ENCODE measurements at places on chromosomes 13 and 19. TPM values are rescaled to one million over a fixed set of nuclear protein-coding genes. Genes with fewer than 3 reads are reported as not detected.

LIM2 gene
- not detected for total RNA-seq

DNA sequence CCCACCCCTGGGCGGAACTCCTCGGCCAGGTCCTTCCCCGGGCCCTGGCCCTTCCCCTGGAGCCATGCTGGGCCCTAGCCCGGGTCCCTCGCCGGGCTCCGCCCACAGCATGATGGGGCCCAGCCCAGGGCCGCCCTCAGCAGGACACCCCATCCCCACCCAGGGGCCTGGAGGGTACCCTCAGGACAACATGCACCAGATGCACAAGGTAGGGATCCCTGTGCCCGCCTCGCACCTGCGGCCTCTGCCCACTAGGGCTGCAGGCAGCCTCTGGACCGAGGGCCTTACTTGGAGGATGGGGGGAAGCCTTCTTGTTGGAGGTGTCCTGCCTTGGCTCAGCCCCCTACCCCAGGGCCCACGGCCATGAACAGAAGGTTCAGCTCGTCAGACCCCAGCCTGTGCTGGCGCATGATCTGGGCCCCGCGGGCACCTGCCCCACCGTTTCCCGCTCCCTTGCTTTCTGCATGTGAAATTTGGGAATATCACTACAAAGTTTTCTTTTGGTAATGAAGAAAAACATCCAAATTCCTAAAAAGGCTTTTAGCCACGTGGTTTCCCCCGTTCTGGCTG, 23.4 kb downstream of the SMARCA4 start:
- DNase-seq, result no peak

A1BG gene
- 15.8 TPM for total RNA-seq

SPHK2 gene
- total RNA-seq, result 25.0 TPM

DNA sequence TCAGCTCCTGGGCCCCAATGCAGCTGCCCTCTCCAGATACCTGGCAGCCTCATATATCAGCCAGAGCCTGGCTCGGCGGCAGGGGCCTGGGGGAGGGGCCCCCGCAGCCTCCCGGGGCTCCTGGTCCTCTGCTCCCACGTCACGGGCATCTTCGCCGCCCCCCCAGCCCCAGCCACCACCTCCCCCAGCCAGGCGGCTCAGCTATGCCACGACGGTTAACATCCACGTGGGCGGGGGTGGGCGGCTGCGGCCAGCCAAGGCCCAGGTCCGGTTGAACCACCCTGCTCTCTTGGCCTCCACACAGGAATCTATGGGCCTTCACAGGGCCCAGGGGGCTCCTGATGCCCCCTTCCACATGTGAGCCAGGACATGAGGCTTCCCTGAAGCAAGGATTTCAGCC, 10.8 kb downstream of the RPS16 start:
- no peak for DNase-seq

GRCh38 chr13:41970022-41970421, 9.1 kb upstream of the VWA8 start:
- DNase-seq, result no peak

SPACA4 gene
- total RNA-seq, result not detected

SGCG gene
- total RNA-seq, result not detected

DNA sequence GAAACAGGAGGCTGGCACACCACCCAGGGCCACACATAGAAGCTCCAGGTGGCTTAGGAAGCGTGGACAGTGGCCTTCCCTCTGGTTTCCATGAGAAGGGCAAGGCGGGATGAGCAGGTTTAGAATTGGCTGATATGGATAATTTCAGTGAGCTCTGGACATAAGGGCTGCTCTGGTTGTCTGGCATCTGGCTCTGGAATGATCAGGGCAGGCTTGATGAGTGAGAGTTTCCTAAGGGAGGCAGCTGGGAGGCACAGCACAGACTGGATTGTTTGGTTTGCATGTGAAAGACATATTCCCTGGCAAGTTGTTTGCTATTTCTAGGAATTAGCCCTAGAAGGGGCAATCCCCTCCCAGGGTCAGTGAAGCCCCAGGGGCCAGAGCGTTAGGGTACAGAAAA, 129.5 kb downstream of the ATP8A2 start:
- no peak for DNase-seq

HIF3A gene
- total RNA-seq, result not detected

GRCh38 chr19:2782329-2782935, 641 bp downstream of the SGTA start:
- no peak for DNase-seq

- DNase-seq, result no peak
Observed at GRCh38 chr13:73972545-73972944, 161.7 kb downstream of the KLF12 start.

GRCh38 chr13:104773775-104774174, 1707.6 kb upstream of the SLC10A2 start:
- peak; percentile 0 for DNase-seq

DNA sequence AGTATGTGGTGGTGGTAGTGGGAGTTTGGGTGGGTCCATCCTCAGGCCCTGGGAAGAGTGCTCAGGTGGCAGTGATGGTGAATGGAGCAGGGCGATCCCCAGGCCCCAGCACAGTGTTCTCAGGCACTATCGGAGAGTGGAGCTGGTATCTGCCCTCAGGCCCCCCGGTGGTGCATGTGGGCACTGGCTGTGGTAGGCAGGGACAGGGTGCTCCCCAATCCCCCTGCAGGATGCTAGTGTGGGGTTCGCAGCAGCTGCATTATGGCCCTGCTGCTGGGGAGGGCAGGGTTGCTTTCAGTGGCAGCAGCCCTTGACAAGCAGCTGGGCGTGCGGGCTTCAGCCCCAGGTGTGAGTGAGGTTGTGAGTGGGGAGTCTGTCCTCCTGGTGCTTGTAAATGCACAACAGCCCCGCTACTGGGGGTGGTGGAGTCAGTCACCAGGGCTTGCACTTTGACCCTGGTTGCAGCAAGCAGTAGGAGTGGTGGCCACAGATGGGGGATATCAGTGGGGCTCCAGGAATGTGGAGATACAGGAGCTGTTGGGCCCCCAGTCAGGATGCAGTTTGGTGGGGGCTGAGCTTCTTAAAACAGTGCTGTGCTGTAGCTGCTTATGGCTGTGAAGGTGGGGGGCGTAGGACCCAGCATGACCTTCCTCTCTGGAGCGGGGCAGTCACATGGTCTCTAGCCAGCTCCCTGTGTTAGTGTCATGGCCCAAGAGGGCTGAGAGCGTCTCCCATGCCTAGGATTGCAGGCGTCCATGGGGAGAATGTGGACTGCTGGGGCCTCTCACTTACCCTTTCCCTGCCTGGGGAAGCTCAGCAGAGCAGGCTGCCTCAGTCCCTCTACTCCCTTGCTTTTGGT, 38.7 kb upstream of the ARHGEF7 start:
- DNase-seq, result no peak

- peak; percentile 64 for DNase-seq
Observed at GRCh38 chr19:47032171-47032811, 12.7 kb downstream of the NPAS1 start.

- DNase-seq, result no peak
Observed at GRCh38 chr19:55536366-55536765, 567 bp downstream of the SBK2 start.

DNA sequence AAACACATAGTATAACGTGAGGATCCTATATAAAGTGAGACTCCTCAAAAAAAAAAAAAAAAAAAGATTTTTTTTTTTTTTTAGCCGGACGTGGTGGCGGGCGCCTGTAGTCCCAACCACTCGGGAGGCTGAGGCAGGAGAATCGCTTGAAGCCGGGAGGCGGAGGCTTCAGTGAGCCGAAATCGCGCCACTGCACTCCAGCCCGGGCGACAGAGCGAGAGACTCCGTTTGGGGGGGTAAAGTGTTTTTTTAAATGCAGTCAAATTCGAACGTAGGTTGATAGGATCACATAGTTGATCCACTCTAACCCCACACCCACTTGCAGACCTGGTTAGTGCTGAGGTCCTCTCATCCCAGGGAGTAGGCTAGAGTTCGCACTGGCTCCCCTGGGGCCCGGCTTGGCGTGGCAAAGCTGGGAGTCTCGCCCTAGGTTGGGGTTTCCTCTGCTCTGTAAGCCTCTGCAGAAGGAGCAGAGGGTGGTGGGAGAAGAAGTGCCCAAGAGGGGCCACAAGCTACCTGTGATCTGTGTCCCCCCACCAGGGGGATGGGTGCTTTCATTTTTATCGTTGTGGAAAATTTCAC, 6.5 kb downstream of the RNF225 start:
- no peak for DNase-seq

DNA sequence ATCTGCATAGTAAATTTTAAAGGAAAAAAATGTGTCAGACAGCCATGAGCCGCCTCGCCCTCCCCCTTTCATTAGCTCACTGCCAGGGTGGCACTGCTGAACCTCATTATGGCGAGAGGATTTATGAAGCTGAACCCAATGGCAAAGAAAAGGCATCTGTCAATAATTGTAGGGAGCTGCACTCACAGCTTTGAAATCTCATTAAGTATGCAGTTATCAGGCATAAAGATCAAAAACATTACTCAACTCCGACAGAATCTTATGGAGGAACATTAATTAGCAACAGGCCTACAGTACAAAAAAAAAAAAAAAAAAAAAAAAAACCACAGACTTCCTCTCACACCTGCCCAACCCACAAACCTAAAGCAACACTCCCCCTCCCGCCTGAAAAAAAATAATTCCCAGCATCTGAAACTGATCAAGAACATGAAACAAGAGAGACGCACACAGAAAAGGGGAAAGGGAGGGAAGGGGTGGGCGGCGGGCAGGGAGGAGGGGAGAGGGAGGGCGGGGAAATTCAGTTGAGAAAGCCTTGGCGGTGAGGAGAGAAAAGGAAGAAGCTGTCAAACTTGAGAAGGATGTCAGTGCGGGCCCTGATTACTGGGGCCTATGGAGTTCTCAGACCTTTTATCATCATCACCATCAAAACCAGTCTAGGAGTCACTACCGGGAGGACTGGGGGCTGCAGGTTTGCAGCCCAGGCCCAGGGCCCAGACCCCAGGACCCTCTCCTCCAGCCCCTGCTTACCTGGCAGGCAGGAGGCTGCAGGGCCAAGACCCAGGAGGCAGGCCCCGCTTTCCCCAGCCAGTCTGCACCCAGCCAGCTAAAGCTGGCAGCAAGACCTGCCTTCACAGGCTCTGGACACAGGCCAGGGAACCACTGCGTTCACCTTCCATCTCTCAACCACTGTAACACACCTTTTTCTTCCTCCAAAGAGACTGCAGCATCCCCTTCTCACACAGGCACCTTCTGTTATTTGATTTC, 8.9 kb downstream of the TSHZ3 start:
- DNase-seq, result peak; percentile 69

- no peak for DNase-seq
Observed at GRCh38 chr13:75506018-75506417, 24.0 kb upstream of the TBC1D4 start.

DNA sequence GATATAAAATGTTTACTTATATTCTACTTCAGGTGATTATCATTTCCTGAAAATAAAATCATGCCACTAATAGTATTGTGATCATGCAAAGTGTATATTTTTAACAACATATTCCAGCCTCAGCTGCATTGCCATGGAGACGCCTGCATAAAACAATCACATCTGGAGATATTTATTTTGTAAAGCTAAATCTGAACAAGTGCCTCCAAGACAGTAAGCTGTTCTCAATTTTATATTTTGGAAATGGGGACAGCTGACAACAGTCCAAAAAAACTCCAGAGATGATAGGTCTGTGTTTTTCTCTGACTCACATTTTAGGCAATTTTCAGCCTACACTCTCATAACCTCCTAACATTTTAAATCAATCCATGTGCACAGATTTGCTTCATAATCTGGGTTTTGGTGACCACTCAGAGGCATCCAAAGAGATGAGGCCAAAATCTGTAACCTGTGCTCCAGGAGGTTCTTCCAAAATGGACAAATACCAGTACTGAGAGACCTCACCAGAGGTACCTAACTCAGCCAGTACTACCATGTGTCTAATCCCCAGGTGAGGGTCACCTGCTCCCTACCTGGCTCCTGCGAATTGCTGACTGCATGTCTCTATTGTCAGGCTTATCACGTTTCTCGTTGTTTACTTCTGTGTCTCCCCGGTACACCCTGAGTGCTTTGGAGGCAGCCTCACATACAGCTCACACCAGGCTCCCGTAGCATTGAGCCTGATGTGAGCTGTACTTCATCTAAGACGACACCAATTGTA, 62.7 kb downstream of the COL4A1 start:
- no peak for DNase-seq

DNA sequence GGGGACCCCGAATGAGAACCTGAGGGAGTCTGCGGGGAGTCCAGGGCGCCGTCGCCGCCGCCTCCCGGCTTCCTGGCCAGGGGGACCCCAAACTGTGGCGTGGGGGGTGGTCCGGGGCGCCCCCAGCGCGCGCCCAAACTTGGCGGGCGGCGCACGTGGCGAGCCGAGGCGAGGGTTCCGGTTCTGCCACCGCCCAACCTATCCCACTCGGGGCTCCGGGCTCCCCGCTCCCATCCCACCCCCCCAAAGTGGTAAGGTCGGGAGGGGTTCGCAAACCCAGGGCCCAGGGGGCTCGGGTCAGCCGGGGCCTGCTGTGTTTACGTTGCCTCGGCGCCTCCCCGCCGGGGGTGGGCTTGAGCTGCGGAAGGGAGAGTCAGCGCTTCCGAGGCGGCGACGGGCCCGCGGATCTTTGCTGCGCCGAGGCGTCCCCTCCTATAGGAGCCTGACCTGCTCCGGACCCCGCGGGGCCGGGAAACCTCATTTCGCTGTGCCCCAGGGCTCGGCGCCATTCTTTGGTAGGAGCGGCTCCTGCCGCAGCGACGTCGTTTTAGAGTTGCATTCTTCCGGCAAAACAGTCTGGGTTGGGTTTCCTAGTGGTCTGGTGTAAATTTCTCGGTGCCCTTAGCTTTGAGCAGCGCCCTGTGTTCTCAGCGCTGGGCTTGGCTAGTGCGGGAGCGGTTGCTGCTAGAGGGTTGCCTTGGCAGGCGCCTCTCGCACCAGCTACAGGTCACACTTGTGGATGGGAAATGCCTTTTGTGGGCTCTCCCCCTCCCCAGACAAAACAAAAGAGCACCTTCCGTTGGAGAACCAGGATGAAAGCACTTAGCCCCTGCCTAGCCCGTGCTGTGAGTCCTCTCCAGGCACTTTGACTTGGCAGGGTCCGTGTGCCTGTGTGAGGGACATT, 1.2 kb downstream of the DAZAP1 start:
- DNase-seq, result peak; percentile 71

PTGER1 gene
- total RNA-seq, result not detected

DNA sequence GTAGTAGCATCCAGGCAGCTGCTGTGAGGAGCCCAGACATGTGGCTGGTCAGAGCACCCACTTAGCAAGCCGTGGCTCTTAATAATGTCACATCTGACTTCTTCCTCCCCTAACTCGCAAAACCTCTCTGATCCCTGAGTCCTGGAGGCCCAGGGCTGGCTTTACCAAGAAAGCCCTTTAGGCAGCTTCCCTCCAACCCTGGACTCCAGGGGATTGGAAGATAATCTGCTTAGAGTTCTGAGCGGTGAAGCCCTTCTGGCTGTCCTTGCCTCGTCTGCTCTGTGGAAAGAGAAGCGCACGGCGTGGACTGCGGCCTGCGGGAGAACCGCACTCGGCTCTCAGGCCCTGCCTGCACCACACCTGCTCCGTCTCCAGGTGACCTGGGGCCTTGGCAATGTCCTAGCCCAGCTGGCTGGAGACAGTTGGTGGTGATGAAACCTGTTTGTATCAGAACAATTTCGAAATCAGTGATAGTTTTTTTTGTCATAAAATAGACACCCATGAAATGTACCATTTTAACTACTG, 64.5 kb upstream of the MCF2L start:
- DNase-seq, result no peak

GRCh38 chr13:40983259-40983658, 35.9 kb downstream of the ELF1 start:
- DNase-seq, result no peak

- no peak for DNase-seq
Observed at GRCh38 chr19:58353717-58354477, 605 bp upstream of the A1BG start.

Data from CD4-positive, alpha-beta memory T cell (primary cell).